CD8-positive, alpha-beta memory T cell (primary cell): ENCODE measurements at places on chromosomes 2 and 18. TPM values are rescaled to one million over a fixed set of nuclear protein-coding genes. Genes with fewer than 3 reads are reported as not detected.

The MEX3C gene
- 11.1 TPM for polyA plus RNA-seq

The CDK15 gene
- polyA plus RNA-seq = not detected

The GRHL1 gene
- 0.12 TPM for polyA plus RNA-seq

The PCARE gene
- not detected for polyA plus RNA-seq

The TRABD2A gene
- polyA plus RNA-seq = 36.6 TPM

DNA sequence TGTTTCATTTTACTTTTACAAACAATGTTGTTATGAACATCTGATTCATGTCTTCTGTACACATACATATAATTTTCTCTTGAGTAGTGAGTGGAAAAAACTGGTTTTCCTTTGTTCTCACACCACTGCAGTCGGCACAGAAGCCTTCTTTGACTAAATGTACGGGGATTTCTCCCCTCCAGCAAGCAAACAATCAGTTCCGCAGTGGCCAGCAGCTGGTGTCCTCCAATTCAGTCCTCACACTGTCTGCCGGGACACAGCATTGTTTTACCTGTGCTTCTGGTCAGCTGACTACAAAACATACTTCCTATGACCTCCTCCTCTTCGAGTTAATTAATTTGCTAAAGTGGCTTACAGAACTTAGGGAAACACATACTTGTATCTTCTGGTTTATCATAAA, 202.8 kb downstream of the WDR7 start:
- DNase-seq = no peak

DNA sequence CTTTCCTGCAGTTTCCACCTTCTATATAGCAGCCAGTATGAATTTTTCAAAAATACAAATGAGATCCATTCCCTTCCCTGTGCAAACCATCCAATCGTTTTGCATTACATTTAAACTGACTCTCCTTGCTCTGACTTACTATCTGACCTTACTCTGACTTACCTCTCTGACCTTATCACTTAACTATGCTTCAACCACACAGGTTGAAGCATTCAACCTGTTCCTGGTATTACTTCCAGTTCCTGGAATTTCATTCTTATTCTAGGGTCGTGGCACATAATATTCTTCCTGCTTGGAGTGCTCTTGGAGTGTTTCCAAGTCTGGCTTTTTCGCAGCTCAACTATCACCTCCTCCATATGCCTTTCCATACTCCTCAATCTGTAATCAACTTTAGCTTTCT, 850.6 kb upstream of the CHAC2 start:
- DNase-seq = no peak

DNA sequence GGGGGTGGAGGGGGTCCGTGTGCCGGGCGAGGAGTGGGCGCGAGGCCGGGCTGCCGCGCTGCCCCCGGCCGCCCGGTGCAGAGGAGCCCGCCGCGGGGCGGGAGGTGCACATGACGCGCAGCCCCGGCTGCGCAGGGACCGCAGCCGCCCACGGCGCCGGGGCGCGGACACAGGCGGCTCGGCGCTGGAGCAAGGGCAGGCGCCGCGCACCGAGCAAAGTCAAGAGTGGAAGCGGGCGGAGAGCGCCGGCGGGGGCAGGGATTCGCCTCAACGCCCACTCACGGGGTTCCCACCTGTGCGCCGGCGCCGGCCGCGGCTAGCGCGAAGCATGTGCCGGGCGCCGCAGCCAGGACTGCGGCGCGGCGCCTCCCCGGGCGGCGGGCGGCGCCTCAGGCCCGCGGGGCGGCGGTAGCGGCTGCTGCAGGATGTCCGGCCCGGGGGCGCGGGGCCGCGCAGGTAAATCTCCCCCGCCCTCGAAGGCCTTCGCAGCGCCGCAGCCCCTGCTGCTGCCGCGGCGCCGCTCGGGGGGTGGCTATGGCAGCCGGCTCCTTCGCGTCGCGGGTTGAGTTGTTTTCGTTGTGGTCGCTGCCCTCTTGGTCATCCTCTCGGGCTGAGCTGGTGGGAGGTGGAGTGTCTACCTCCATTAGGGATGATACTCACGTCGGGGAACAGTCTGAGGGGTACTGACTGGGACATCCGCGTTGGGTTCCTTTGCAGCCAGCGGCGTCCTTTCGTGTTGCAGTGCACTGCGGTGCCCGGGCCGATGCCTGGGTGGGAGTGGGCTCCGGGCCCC, 216.3 kb upstream of the DTNA start:
- no peak for DNase-seq

DNA sequence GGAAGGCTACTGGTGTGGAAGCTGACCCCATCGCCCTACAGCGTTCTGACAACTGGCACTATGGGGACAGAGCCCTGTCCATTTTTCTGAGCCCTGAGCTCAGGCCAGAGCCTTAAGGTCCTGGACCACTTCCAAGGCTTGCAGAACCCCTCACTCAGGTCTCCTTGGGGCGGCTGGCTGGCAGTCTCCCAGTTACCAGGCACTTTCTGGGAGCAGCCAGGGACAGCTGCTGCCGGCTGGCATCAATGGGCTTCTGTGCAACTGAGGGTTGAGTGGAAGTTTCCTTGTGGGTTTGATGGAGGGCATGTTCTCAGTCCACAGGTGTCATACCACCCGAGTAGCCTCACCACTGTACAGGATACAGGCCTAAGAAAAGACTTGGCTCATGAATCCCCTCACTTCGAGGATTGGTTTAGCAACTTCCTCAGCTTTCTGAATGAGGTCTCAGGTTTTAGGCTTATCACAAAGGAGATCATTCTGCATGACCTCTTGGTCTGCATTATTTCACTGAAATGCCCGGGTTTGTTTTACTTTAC, 27.4 kb upstream of the WIPF1 start:
- DNase-seq = no peak

DNA sequence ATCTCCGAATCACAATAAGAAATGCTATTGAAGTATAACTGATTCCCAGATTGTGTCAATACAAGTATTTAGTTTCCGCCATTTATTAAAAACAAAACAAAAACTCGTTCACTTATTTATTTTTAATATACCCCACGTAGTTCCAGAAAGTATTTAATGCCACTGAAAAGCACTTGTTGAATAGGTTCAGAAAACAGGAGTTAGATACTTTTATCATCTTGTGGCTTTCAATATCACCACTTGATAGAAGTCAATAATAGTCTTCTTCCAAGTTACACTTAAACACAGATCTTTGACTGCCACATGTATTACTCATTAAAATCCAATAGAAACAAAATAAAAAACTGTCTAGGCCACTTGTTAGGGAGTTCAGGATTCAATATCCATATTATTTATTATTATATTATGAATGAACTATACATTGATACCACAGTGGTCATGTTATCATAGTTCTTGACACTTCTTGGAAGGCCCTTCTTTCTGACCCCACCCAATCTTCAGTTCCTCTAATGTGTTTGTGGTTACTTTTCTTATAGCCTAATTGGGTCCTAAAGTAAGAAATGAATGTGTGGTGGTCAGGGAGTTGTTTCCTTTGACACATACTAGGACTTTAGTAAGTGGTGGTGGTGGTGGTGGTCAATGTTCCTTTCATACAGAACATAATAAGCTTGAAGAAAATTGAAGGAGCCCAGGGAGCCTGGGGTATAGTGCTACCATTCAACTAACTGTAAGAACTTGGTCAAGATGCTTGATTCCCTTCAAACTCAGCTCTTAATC, 221.3 kb upstream of the ITGA4 start:
- no peak for DNase-seq

DNA sequence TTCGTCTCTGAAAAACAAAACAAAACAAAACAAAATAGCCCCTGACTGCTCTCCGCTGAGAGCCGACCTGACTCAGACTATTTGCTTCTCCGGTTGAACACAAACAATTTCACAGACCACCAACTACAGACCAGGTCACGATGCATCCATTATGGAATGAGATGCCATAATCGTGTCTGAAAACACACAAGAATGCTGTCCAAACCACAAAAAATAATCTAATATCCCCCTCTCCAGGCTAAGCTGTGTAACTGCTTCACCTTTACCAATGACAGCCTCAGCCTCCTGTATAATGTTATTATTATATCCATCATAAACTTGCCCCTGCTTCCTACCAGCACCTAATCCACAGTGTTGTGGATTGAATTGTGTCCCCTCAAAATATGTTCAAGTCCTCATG, 114.7 kb downstream of the DNAH6 start:
- no peak for DNase-seq

- DNase-seq = no peak
These were observed 310.4 kb upstream of the HDAC4 start for GRCh38 chr2:239710953-239711861.

DNA sequence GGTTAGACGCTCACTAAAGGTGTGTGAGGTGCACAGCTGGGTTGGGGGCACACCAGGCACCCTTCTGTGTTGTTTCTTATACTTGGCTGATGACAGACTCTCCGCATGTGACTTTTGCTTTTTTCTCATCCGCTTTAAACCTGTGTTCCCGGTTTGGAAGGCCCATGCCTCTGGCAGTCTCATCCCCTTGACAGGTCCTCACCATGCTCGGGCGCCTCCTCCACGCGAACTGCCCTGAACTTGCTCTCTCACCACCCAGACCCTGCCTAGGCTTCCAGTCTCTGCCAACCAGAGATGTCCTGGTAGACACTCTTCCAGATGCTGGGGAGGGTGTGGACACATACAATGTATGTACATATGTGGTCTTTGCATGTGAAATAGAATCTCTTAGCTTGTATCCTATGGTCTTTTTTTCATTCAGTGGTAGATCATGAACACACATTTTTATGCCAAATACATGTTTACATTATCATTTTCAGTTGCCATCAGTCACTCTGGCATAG, 79.8 kb downstream of the LIMS1 start:
- no peak for DNase-seq

DNA sequence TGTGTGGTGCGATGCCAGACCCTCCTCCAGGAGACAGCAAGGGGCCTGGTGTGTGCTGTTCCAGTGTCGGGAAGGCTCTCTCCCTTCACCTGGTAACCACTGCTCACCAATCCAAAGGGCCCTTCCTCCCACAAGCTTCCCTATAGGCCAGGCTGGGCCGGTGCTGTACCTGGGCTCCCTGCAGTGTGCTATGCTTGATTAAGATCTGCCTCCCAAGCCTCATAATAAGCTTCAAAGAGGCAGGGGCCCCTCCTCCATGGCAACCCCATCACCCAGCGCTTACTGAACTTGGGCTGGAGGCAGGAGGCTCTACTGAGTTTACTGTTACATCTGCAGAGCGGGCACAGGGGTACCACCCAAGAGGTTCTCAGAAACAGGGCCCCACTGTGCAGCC, 4.5 kb upstream of the MAL start:
- no peak for DNase-seq

DNA sequence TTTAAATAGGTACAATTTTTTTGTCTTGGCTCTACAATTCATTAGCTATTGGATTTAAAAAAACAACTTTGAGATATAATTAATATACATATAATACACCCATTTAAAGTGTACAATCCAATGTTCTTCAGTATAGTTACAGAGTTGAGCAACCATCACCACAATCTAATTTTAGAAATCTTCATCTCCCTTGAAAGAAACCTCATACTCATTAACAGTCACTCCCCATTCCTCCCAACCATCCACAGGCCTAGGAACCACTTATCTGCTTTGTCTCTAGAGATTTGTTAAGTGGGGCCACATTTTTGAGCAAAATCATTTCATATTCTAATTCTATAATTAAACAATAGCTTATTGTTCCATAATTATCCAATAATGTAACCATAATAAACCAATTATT, 32.6 kb downstream of the MRPL33 start:
- DNase-seq = no peak

DNA sequence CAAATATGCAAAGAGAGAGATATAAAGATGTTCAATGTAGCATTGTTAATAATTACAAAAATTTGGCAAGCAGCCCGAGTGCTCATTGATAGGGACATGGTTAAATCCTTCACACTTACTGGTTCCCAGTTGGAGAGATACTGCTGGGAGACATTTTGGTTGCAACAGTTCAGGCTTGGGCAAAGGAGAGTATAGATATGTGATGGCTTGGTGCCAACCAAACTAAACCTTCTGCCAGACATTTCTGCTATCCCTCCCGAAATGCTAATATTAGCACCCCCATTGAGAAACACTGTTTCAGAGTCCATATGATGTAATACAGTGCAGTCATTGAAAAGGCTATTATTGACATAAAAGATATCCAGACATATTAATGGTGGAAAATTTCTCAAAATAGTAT, 11.5 kb downstream of the GEN1 start:
- no peak for DNase-seq

- DNase-seq = no peak
These were observed 690.0 kb upstream of the PIK3C3 start for GRCh38 chr18:41265047-41265446.

DNA sequence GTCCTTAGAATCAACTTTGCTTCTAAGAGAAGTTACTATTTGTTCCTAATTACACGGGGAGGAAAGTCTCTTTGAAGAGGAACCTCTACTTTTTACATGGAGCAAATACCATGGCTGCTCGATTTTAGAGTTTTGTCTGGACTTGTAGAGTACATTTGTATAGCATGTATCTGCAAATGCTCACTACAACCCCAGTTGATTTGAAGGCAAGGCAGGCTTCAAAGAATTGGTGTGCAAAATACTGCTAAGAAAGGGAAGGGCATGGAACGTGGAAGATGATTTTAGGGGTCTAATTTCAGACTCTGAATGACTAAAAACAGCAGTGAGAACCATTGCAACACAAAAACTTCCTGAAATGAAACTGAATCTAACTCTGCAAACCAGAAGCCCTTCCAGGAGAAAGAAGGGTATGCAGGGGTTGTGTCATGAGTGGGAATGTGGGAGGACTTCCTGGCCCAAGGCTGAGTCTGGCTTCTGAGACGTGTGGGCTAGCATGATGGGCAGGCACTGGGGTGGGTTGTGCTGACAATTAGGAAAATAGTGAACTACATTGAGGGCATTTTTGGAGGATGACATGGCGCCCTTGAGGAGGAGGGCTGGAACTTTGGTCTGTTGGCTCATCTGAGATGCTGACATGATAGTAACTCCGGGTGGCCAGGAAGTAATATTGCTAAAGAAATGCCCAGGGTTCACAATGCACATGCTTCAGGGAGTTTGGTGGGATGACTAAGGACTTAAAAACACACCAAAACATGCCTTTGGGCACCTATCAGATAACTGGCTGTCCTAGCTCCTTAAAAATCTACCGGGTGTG, 18.9 kb upstream of the IL1R2 start:
- DNase-seq = no peak

DNA sequence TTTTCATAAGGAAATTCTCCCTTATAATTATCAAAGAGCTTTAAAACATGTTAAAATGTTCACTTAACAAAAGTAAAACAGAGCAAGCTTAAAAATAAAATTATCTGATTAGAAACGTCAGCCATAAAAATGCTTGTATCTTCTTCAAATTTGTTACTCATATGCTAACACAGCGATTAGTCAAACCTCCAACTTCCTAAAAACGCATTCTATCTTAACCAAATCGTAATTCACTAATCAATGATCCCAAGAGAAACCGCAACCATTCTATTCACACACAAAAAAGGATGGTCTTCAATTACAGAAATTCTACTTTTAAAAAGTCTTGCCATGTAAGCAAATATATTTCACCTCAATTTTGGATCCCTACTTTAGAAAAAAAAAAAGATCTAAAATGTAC, 1.9 kb downstream of the STK17B start:
- no peak for DNase-seq
